SK-N-MC (cell line): ENCODE measurements at places on chromosomes 1 and 21.

DNA sequence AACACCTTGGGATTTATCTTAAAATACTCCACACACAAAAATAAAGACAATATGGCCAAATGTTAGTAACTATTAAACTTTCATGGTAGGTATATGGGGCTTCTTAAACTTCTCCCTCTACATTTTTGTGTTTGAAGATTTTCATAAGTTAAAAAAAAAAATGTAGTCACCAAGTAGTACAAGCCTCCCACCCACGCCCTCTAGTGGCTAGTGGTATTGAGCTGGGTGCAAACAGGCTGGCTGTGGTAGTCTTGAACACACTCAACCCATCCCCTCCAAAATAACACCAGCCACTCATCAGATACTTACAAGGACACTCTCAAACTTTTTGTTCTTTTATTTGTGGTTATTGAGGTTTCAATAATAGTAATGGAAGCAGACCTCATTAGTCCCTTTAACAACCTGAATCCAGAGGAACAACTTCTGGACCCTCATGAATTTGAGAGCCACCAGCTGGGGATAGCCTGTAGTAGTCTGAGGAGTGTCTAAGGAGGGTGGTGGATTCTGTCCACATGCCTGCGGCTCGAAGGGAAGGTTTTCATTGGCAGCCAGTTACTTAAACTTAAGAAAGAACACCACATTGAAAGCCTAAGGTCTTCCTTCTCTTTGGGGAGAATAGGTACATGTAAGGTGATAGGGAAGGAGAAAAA lies 15.6 kb downstream of the RD3 start:
- no peak for DNase-seq

DNA sequence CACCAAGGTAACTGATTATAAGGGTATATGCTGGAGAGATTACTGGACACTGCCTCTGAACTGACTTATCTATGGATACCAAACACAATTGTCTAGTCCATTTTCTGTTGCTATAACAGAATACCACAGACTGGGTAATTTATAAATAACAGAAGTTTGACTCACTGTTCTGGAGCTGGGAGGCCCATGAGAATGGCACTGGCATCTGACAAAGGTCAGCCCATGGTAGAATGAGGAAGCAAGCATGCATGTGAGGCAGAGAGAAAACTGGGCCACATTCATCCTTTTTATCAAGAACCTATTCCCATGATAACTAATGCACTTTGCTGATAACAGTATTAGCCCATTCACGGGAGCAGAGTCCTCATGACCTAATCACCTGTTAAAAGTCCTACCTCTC lies 37.4 kb downstream of the FCER1A start:
- no peak for DNase-seq

- no peak for DNase-seq
These were observed 198.7 kb downstream of the NPHP4 start for GRCh38 chr1:5793516-5793915.

- DNase-seq: no peak
These were observed 53.4 kb downstream of the DMRTA2 start for GRCh38 chr1:50369830-50370229.

GRCh38 chr1:14668538-14668937 lies 70.1 kb downstream of the KAZN start:
- DNase-seq: no peak

DNA sequence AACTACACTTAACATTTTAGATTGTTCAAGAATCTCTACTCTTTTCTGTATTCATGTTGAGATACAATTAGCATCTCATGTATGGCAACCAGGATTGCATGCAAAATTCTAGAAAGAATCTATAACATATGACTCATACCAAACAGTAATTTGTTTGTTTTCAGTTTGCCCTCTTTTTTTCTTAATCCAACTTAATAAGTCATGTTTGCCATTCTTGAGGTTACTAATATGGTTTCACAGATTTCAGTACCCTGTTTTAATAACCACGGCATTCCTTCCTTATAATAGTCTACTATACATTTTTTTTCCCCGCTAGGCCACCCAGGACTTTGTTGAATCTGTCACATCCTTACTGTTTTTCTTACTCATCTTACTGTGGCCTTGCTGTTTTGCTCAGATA lies 140.8 kb downstream of the FMN2 start:
- DNase-seq: no peak

GRCh38 chr1:81848880-81849682 lies 48.3 kb downstream of the ADGRL2 start:
- DNase-seq: no peak

GRCh38 chr21:36849461-36850105 lies 116.9 kb downstream of the HLCS start:
- no peak for DNase-seq

DNA sequence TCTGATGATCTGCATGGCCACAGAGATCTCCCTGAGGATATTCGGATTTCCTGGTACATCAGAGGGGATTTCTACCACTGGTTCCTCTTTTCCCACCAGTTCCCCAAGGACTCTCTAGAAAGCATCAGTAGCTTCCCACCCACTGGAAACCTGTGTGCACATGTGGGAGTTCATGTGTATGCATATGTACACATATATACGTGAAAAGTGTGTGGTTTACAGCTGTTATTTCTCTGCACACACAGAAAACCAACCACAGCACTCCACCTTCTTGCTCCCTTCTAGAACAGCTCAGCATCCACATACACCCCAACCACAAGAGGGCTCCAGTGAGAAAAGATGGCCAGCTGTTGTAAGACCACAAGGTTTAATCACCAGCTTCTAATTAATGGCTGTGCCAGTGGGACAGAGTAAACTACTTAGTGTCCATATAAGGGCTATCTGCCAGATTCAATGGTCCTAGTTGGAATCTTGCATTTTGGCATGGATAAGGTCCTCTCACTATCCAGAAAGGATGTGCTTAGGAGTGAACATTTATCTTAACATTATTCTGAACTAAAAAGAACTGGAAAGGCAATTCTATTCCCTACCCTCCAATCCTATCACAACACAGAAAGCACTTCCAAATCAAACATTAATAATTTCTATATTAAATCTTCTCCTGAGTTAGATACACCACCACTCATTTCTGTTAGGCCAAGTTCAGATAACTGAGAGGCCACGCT lies 24.1 kb downstream of the GPR3 start:
- DNase-seq: no peak

- DNase-seq: no peak
These were observed 469.5 kb upstream of the VAMP3 start for GRCh38 chr1:7301664-7301981.

GRCh38 chr21:42781150-42781970 lies 98.0 kb downstream of the WDR4 start:
- DNase-seq: no peak

DNA sequence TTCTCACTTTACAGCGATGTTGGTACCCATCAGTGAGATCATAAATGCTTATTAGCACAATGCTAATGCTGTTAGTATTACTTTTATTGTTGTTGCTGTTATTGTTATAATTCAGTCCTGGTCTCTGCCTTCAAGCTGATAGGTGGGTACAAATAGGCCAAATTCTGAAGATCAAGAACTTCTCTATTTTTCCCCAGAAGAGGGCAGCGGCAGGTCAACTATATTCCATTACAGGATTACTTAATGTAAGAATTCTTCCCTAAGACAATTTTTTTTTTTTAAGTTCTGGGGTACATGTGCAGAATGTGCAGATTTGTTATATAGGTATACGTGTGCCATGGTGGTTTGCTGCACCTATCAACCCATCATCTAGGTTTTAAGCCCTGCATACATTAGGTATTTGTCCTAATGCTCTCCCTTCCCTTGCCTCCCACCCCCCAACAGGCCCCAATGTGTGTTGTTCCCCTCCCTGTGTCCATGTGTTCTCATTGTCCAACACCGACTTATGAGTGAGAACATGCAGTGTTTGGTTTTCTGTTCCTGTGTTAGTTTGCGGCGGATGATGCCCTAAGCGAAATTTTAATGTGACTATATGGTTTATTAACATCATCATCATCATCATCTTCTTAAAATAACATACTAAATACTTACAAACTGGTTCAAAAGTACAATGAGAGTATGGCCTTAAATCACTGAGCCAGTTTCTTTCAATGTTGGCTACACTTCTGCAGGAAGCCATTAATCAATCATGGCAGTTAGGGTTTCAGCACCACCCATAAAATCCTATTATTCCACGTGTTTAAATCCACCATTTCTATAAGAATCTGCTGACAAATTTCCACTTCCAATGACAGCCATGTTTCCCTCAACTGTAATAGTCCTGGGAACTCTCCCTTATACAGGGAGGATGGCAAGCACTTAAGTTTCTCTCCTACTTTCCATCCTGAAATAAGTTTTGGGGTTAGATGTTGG lies 19.2 kb downstream of the SLC19A2 start:
- no peak for DNase-seq

- DNase-seq: no peak
These were observed 14.8 kb downstream of the IL6R start for GRCh38 chr1:154419620-154420571.

DNA sequence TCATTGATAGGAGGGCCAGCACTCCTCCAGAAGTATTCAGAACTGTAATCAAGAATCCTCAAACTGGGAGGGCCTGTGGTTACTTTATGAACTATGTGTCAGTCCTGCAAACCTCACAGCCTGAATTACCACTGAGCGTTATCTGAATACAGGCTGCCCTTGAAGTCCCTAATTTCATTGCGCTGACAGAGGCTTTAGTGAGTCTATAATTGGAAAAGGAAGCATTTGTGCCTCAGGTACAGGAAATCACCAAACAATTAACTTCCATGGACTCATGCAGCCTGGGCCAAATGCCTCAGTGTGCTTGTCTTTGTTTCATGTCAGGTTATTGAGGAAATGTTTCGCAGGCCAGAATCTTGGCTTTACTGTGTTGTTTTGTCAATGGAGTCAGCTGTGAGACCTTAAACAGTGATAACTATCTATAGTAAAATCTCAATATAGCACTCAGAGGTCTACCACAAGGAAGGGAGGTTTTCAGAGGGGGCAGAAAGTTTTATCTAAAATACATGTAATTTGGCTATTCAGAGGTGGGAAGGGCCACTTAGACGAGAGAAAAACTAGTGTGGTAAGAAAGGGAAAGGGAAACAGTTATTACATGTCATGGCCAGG lies 32.9 kb upstream of the DOCK7 start:
- DNase-seq: no peak
